Stimulated activated CD8-positive, alpha-beta memory T cell treated with anti-CD3 and anti-CD28 coated beads, Interleukin-15, amount 100 ng/mL, for 4 hours (primary cell): ENCODE measurements at places on chromosomes 6 and 20.

DNA sequence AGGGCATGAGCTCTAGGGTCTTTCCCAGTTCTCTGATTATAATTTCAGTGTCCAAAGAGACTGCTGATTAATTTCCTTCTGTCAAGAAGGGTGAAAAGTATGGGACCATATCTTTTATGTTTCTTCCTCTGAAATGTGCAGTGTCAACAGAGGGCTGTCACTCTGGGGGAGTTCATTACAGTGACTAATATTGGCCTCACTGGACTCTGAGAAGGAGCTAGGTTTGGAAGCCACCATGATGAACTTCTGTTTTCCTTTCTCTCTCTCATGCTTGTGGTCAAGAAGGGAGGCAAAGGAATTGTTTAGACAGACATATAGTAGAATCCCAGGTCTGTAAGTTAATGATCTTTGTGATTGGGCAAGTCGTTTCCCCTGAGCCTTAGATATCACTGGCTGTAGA lies 41.8 kb upstream of the BMP6 start:
- no peak for DNase-seq

DNA sequence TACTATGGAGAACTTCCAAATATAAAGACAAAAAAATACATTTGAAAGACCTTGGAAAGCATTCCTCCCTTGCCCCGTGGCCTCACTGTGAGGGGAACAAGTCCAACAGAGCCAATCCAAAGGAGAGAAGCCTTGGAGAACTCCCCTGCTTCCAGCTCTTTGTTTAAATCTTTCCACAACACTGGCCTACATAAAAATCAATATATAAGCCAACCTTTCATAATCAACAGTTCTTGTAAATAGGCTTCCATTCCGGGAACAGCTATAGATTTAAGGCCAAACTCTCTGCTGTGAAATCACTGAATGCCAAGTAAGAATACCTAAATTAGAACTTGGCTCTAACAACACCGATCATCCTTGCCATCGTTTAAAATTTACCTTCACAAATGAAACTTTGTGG lies 242.1 kb downstream of the HACE1 start:
- DNase-seq: no peak

DNA sequence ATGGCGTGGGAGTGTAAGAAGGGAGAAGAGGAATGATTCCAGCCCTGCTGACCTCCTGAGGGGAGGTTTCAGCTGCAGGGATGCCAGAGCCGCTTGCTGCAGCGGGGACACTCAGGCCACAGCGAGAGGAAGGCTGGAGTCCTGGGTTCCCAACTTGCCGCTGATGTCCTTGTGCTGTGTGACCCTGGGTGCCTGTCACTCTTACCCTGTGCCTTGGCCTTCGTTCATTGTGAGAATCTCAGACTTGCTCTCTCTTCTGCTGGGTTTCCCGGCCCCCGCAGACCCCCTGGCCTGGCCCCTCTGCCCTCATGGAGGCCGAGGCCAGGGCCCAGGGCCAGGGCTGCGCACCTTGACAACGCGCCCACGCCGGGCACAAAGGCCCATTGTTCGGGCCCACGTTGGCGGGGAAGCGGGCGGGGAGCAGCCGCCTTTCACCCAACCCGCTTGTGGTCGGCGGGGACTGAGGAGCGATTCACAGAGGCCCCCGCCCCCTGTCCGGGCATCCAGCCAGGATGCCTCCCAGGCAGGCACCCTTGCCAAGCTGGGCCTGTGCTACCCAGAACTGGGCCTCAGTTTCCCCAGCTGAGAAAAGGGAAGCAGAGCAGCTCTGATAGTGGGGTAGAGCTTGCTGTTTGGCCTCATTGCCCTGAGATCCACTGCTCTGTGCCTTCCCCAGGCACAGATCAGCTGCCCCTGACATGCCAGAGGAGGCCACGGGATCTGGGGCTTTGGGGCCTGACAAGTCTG lies 52.4 kb downstream of the CEBPB start:
- no peak for DNase-seq

- no peak for DNase-seq
Observed at GRCh38 chr6:117617210-117618035, 15.1 kb upstream of the GOPC start.

GRCh38 chr20:45935416-45936046 lies 1.0 kb downstream of the PCIF1 start:
- no peak for DNase-seq

- no peak for DNase-seq
Observed at GRCh38 chr6:133236932-133237331, 4.2 kb upstream of the EYA4 start.
